SHP77 treated with DMSO at 0.1 percent for 48 hours (cell line): ENCODE measurements at places on chromosomes 12 and 14.

GRCh38 chr14:77338302-77338701 is 17.5 kb downstream of the GSTZ1 start:
- no peak for DNase-seq

- no peak for DNase-seq
These were observed 354.0 kb downstream of the ALG10 start for GRCh38 chr12:34376133-34376799.

DNA sequence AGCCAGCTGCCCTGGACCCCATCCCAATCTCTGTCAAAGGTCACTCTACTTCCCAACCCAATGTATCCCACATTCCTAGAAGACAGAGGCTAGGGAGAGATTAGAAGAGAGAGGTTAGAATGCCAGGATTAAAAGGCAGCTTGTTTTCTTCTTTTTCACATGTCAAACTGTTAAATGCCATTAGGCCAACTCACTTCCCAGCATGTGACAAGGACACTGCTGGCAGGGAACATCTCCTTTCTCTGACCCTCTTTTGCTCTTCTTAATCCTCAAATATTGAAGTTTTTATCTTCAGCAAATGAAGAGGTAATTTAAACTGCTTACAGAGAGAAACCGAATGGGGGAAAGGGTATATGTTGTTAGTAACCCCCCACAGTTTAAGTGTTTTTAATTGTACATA is 89.1 kb downstream of the BBS10 start:
- DNase-seq: no peak

- no peak for DNase-seq
These were observed 92.3 kb upstream of the DCN start for GRCh38 chr12:91274916-91275315.

GRCh38 chr12:81570234-81570633 is 188.9 kb downstream of the PPFIA2 start:
- no peak for DNase-seq

- DNase-seq: no peak
These were observed 321.0 kb upstream of the RTL1 start for GRCh38 chr14:101224356-101225156.

- DNase-seq: no peak
These were observed 88.3 kb downstream of the STON2 start for GRCh38 chr14:81311778-81312177.

DNA sequence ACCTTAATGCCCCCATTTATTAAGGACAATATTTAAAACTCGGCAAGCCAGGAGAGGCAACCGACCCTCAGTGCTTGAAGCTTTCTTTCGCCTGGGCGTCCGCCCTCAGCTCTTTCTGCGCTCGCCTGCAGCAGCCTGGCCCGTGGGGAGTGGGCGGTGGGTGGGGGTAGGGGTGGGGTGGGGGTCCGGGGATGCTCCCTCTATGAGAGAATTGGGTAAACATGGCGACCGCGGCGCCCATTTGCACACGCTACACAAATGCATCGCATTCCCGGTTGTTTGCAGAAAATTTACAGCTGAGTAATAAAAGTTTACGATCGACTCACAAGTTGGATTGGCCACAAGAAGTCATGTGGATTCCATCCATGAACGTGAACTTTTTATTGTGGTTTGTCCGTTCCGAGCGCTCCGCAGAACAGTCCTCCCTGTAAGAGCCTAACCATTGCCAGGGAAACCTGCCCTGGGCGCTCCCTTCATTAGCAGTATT is 7.7 kb downstream of the HOXC8 start:
- peak; percentile 17 for DNase-seq

- DNase-seq: no peak
These were observed 87.6 kb upstream of the EGLN3 start for GRCh38 chr14:34038358-34039057.

DNA sequence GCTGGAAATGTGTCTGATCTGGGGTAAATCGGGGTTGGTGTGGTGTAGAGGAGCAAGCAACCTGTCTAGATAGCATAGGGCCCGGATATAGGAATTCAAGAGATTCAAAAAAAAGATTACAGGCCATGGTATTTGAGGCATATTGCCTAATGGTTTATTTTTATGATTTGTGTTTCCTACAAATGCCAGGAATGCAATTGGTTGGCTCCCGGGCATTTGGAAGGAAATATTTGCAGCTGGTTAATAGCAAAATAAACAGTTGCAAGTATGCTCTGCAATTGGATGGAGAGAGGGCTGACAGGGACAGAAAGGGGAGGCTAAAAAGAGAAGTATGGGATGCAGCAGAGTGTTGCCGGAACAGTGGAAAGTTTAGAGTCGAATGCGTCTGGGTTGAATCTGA is 315.6 kb upstream of the ATP2B1 start:
- DNase-seq: no peak

DNA sequence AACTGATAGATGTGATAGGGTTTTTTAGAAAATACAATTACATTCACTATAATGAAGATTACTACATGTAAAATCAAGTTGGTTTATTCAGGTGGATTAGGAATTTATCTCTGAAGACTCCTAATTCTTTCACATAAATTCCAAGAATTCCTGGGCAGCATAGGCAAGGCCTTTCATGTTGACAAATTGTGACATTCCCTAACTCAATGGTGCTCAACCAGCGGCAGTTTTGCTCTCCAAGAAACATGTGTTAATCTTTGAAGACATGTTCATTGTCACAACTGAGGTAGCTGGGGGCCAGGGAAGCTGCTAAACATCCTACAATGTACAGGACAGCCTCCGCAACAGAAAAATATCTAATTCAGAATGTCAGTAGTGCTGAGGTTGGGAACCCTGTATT is 46.3 kb downstream of the PTPRQ start:
- DNase-seq: no peak

DNA sequence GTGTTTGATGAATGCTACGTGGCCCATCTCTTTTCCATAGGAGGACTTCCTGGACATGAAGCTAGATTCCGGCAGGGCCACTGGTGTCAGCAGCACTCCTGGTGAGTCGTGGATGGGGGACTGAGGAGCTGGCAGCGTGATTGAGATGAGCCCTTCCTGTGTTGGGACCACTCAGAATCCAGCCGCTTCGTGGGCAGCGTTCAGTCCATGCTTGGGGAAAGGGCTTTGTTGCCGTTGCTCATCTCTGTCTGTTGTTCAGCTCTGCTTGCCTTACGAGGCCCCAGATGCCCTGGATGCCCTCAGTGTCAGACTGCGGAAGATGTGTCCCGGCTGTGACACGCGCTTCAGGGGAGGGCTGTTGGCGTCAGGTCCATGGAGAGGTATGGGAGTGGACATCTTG is 127.1 kb upstream of the RTL1 start:
- no peak for DNase-seq

GRCh38 chr14:53330441-53330840 is 177.3 kb upstream of the DDHD1 start:
- no peak for DNase-seq

DNA sequence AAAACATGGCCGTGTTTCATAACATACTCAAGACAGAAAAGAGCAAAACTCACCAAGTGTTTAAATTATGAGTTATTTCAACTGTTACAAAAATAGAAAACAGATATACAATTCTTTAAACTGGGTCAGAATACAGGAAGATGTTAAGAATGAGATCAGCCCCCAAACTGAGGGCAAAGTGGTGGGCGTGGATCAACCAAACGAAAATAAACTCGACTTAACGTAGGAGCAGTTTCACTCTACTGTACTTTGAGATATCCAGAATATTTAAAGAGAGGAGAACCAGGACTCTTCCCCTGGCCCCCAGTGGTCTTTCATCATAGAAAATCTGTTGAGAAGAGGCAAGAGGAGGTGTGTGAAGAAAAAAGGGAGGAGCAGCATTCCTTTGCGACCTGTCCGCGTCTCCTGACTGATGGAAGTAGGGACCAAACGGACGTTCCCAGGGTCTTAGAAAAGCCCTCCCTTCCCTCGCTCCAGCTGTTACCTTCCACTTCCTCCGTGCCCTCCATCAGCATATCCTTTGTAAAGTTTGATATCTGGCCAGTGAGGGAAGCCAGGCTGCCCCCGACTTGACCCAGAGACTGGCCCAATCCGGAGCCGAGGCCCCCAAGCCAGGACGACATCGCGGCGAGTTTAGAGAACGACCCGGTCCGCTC is 668 bp downstream of the TRIP11 start:
- peak; percentile 25 for DNase-seq

DNA sequence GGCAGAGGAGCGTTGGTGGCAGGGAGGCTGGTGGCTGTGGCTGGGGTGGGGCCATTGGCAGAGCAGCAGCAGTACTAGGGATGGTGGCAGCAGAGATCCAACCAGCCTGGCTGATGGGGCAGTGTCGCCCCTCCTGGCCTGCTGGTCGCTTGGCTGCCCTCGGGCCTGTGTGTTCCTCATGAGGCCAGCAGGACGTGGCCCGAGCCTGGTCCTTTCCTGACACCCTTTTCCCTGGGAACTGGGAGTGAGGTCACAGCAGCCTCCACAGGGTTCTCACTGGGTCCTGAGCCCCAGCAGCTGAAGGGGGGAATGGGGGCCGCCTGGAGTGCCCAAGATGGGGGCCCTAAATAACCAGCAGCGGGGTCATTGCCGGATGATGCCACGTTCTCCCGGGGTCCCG is 46.1 kb downstream of the KIF26A start:
- DNase-seq: no peak

DNA sequence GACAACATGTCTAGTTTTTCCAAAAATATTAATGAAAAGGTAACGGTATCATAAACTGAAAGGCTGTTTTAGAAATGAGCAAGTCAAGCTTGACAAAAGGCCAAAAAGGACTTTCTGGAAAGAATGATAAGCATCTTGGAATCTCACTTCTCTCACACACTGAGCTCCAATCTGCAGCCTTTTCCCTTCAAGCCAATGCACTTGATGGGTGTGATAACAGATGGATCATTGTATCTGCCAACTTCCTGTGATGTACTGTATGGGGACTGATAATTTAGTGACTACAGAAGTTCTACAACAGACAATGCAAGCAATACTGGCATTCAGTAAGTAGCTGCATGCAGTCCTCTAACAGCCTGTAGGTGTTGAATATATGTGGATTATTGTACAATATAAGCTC is 147.1 kb downstream of the MED13L start:
- no peak for DNase-seq
